Stimulated activated CD4-positive, alpha-beta T cell treated with anti-CD3 and anti-CD28 coated beads, TNF-alpha, amount 100 ng/mL, for 1 hour (primary cell): ENCODE measurements at places on chromosomes 16 and 17.

- DNase-seq: no peak
Observed at GRCh38 chr16:68659412-68660358, 14.6 kb downstream of the CDH3 start.

DNA sequence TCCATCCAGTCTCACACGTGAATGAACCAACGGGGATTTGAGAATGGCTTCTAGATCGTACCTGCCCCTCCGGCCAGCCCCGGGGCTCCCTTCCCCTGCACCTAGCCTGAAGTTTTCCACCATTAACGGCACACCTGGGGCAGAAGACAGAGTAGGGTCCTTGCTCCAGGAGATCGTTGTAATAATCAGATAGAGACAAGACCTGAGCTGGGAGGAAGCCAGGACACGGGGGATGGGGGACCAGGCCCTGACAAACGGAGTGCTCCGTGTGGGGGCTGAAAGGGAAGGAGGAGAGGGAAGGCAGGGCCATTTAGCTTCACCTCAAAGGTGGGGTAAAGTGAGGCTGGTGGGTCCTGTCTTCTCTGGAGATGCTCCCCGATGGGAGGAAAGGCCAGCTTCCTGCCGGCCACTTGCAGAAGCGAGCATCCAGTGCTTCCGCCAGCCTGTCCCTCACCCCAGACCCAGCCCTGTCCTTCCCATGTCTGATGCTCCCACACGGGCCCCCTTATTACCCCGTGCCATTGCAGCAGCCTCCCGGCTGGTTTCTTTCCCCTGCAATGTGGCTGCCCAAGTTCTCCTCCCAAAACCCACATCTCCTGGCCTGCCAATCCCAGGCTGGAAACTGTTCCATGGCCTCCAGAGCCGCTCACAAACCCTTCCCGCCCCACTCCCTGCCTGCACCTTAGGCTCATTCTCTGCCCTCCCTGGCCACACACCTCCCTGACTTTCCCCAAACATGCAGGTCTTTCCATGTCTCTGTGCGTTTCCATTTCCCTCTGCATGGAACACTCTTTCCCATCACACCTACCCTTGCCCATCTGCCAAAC, 79.3 kb downstream of the MRC2 start:
- DNase-seq: no peak

DNA sequence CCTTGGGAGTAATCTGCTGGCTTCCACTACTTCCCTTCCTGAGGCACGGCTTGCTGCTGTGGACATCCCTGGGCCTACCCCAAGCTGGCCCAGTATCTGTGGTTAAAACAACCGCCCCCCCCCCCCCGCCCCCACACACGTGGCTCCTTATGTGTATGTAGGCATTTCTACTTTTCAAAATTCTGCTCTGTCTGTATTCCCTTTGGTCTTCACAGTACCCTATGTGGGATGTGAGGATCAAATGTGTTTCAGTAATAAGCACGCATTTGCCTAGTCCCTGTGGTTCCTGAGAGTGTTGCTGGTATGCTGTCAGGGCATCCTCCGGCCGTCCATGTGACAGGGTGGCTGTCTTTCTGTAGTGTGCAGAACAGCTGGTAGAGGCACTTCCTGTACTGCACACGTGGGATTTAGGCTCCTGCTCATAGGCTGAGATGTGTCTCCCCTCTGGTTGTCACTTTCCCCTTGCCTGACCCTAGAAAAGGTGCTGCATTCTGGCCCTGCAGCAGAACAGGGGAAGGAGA, 2.2 kb downstream of the NT5M start:
- no peak for DNase-seq

DNA sequence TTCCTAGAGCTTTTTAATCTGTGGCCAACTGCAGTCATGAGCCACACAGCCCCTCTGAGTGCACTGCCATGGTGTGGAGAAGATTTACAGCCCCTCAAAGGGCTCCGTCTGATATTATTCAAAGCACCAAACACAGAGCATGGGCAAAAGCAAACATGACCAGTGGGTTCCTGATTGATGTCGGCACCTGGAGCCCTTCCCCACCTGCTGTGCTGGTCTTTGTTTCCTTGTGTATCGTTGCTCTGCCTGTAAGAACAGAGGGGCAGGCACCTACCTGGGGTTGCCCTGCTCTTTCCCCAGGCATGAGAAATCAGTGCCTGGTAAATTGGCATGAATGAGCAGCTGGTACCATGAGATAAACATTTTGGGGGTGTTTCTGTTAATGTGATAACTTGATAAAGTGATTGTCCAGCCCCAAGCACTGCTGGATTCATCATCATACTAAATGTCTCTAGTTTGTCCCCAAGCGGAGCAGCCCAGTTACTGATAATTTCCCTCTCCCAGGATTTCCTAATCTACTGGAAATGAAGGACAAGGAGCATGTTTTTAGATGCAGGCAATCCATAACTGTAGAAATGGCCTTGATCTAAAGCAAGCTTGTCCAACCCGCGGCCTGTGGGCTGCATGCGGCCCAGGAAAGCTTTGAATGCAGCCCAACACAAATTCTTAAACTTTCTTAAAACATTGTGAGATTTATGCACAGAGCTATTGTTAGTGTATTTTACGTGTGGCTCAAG, 5.0 kb upstream of the SPIRE2 start:
- no peak for DNase-seq

- no peak for DNase-seq
Observed at GRCh38 chr16:50323335-50324011, 45.3 kb downstream of the BRD7 start.

GRCh38 chr16:20310421-20311395, 16.6 kb downstream of the GP2 start:
- DNase-seq: no peak

DNA sequence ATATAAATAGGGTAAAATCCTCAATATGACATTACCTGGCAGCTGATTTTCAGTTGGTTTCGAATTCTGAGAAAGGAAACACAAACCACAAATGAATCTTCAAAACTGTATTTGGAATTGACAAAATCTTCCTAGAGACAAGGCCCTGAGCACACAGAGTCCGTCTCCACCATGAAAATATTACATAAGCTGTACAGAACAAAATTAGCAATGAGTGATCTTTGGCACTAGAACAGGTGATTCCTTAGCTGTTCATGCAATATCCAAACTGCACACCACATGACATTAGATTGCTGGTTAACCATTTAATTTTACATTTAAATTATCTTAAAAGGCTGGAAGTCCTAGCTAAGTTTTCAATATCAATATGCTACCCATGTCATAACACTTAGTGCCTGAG, 31.7 kb downstream of the GJC1 start:
- DNase-seq: no peak

- no peak for DNase-seq
Observed at GRCh38 chr16:31373235-31373634, 18.3 kb downstream of the ITGAX start.

- DNase-seq: no peak
Observed at GRCh38 chr16:7439518-7439917, 106.9 kb downstream of the RBFOX1 start.

DNA sequence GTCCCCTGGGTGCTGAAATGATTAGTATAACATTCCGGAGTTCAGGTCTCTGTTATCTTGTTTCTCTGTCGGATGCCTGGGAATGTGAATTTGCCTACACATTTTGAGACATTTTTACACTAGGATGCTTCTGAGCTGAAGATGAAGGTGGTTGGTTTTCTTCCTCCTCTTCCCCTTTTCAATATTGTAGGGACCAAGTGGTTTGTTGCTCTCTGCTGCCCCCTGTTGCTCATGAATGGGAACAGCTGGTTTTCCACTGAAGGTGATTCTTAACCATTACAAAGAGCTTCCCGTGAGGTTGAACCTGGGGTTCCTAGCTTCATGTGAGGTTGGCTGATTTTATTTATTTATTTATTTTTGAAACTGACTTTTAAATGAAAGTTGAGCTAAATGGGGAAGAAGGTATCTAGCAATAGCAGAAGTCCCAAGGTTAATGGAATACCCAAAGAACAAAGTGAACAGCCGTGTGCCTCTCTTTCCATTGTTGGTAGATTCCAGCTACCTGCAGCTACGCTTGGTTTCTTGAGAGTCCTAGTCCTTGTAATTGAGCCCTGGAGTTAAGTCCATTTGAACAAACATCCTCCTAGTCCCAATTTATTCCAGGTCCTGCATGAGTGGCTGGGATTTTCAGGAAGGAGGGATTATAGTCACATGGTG, 983.9 kb upstream of the EEF2KMT start:
- no peak for DNase-seq

- no peak for DNase-seq
Observed at GRCh38 chr17:80251966-80252365, 8.7 kb upstream of the RNF213 start.

DNA sequence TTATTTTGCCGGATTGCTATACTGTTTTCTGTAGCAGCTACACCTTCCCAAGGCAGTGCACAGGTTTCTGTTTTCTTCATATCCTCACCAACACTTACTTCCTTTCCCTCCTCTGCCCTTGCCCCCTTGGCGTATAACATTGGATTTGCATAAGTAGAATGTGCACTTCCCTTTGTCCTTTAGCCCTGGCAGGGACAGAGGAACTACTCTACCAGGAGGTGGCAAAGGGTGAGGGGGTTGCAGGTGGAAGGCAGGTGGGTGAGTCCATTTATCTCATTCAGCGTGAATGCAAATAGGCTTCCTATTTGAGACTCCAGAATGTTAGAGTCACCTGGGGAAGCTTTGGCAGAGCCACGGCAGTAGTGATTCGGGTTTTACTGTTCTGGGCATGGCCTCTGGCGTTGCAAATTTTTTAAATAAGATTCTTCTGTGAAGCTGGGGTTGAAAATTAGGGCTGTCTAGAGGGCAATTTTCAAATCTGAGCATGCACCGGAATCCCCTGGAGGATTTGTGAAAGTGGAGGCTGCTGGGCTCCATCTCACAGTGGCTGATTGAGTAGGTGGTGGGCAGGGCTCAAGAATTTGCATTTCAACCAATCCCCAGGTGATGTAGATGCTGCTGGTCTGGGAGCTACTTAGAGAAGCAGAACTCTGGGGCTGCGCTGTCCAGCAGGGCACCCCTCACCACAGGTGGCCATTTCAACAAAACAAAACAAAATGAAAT, 84.7 kb downstream of the PLCG2 start:
- DNase-seq: no peak

DNA sequence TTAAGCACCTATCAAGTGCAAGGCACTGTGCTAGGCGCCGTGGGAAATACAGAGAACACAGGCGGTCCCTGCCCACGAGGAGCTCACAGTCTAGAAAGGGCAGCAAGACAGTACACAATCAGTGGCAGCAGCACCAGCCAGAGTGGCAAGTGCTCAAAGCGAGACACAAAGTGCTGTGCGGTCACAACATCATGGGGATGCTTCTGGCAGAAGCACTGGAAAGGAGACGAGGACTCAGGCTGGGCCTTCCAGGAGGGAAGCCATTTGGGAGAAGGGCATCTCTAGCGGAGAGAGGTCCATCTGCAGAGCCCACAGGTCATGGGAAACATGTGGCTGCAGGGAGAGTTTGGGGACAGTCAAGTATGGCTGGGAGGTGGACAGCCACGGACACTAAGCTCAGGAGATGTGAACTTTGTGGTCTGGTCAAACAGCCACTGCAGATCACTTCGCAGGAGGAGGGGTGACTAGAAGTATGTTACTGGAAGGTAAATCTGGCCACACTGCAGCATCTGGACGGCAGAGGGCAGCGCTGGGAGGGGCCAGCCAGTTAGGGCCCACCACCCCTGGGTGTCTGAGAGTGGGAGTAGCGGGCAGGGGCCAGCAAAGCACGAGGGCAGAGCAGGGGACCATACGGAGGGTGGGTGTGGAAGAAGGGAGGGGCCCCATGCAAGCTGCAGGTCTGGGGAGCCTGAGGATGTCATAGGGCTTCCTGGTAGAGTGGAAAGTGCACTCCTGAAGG, 71.1 kb downstream of the N4BP1 start:
- DNase-seq: no peak

DNA sequence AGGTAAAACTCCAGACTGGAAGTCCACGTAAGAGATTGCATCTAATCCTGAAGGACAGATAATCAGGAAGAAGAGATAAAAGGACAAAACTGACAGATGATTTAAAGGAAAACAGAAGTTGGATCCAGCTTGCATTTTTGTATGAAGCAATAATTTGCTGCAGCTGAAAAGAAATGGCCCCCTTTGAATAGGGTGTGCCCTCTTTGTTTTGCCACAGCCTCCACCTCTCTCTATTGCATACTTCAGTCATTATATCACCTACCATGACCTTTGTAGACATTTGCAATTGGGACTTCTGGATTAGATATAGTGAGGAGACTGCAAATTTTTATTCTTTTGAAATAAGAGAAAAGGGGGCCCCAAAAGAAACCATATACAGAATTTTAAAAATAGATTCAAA, 8.1 kb downstream of the NOG start:
- DNase-seq: no peak

- no peak for DNase-seq
Observed at GRCh38 chr16:22728167-22728836, 85.7 kb upstream of the HS3ST2 start.

GRCh38 chr17:3669085-3669347, 404 bp downstream of the EMC6 start:
- DNase-seq: no peak

DNA sequence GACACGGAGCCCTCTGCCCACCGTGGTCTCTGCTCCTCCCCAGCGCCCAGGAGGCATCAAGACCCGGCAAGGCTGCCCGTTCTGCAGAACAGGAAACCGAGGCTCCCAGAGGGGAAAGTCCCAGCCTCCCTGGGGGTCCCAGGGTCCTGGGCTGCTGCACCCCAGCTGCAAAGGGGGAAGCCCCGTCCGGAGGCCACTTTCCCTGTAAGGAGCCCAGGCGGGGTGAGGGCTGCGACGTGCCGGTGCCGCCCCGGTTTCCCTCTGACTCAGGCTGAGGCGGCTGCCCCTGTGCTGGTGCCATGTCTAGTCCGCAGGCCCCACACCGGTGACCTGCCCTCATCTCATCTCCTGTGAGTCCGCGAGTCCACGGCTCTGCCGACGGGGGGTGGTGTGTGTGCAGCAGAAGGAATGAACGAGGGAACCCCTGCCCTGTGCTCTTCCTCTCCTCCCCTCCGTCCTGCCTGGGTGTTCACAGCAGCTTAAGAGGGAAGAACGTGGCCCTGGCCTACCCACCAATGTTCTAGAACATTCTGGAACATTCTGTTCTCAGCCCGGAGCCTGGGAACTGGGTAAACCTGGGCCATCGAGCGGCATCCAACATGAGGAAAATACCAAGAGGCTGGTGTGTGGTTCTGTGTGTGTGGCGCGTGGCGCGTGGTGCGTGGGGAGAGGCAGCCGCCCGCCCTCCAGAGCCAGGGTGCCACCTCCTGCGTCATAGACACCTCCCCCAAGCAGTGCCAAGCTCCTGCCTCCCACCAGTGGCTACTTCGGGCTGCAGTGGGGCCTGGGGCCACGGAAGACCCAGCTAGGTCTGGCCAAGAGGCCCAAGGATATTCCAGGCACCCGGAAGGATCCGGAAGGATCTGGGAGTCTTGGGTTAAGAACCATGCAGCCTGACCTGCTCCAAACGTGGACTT, 7.0 kb upstream of the CBFA2T3 start:
- no peak for DNase-seq

DNA sequence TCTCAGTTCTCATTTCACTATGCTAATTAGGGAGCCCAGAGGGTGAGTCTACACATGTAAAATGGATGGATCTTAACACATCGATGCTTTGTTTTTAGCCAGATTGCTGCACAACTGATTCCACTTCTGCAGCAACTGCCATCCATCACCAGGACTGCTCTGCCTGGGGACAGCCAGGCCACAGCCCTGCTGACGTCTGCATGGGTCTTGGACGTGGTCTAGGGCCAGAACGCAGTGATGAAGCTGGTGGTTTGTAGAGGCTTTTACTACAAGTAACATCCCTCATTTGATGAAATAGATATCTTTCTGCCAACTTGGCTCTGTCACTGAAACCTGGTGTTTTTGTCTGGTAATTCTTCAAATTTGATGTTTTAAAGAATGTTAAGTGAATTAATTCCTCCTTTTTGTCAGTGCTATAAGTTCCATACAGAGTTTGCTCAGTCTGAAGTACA, 50.6 kb downstream of the MARCHF10 start:
- DNase-seq: no peak
